ENCODE measurements at places on chromosomes 1 and 21.
A peak's percentile ranks its signal among the peaks of the same experiment; 100 is the strongest.

GRCh38 chr1:238582816-238583215 is 692.1 kb upstream of the ZP4 start:
- DNase-seq = no peak

GRCh38 chr1:8094481-8095241 is 68.6 kb upstream of the ERRFI1 start:
- peak; percentile 31 for DNase-seq

- peak; percentile 85 for DNase-seq
These were observed 155.4 kb downstream of the CLEC20A start for GRCh38 chr1:178341261-178341956.

DNA sequence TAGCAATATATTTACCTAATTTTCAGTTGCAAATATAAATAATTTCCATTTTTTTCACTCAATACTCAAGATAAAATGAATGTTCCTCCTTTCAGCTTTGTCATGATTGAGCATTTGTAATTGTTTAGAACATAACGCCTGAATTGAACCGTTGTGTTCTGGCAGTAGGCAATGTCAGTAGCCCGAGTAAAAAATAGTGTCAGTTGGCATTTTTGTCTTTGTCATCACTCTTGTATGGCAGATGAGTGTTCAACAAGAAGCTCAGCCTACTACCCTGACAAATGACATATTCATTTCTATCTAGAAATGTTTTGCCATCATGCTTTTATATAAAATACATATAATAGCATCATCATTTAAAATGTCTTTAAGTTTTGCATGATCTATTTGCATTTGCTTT is 691.4 kb upstream of the NCAM2 start:
- no peak for DNase-seq

DNA sequence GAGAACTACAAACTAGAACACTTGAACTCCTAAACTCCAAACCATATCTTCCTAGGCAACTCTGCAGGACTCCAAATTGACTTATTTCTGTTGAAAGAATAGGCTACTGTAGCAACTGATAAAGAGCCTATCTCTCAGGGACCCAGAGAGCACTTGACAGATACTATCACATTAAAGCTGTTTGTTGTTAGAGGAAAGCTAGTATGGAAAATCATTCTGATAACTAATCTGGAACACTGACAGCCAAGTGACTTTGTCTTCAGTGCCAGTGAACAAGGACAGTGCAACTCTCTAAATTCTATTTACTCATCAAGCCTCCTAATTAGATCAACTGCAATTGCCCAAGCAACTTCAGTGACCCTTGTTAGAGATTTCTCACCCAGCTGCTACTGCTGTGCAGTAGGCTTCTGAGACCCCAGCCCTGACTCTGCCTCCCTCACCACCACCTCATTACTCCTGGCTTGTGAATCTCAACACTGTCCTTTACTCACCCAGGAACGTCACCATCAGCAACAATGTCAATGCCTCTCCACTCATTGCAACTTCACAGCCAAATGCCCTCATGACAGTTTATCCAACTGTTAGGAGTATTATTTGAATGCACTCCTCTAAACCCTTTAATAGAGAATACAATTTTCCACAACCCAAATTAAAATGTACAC is 7.4 kb upstream of the RGS13 start:
- no peak for DNase-seq

DNA sequence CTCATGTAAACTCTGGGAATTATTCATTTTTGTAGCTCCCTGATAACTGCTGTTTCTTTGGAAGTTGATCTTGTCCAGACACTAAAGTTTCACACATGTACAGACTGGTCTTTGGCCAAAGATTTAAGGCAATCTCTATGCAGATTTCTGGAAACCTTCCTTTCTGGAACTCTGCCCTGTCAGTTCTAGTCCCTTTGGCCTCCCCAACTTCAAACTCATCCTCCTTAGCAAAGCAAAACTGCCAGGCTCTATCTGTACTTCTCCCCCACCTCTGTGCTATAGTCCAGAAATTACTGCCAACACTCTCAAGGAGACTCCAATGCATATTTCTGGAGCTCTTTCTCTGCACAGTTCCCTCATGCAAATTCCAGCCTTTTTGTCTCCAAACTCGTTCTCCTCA is 36.5 kb downstream of the C1orf198 start:
- DNase-seq = no peak

GRCh38 chr1:205356440-205357139 is at the start of gene KLHDC8A:
Gene KLHDC8A, minus strand, starts transcription at chr1:205356922. Its CDS starts 13,318 bp downstream, at chr1:205343604.
- no peak for DNase-seq

DNA sequence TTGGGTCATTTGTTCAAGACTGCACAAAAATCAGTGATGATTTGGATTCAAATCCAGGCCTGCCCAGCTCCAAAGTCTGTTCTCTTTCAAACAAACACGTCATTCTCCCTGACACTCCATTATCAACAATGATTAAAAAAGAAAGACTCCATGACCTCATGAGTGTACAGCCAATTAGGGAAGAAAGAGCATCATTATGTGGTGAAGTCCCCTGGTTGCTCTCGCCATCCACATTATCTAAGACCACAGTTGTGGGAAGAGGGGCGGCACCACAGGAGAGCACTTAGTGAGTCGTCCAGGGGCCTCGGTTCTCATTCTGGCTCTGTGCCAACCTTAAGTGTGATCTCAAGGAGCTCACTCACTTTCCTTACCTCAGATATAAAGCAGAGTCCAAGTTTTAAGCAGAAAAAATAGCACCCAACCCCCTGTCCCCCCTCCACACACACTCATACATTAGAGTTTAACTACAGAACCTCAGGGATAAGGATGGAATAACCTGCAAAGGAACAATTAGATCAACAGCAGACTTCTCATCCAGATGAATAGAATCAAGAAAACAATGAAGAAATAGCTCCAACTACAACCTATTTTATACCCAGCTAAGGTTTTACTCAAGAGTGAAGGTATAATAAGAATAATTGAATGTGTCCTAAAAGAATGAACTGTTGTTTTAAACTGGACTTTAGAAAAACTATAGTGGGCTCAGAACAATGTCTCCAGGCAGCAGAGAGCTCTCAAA is 47.8 kb downstream of the COL6A1 start:
- DNase-seq = no peak

DNA sequence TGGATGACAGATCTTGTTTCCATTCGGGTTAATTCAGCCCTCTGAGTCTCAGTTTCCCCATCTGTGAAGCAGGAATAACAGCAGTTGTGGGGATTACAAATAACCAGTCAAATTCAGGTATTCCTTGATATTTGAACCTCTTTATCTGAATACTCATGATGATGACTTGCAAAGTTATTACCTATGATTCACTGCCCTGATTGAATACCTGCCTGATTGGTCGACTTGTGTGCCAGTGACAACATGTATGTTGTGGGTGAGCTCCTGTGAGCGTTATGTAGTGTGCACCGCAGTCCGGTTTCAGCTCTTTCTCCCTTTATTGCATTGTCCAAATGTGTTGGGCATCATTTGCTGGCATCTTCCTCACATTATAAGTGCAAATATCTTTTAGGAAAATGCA is 9.5 kb upstream of the TMEM61 start:
- no peak for DNase-seq

Data from GM03348 (cell line).